ENCODE measurements at places on chromosomes 7 and 10. TPM values are rescaled to one million over a fixed set of nuclear protein-coding genes. Genes with fewer than 3 reads are reported as not detected.

Gene SPDYE2
- total RNA-seq = not detected

Gene CYP2C8
- not detected for total RNA-seq

Gene PEX1
- total RNA-seq = 19.8 TPM

Gene IL2RA
- not detected for total RNA-seq

Gene VGF
- total RNA-seq = 15.4 TPM

Gene PNLIPRP1
- not detected for total RNA-seq

Gene PDK4
- total RNA-seq = 5.8 TPM

Gene HOXA10
- 9.8 TPM for total RNA-seq

Gene VWDE
- 3.1 TPM for total RNA-seq

Measured in NCI-H460 (cell line).